ENCODE measurements at places on chromosomes 16 and 17.
A peak's percentile ranks its signal among the peaks of the same experiment; 100 is the strongest.

GRCh38 chr16:21722771-21723455 lies 59.1 kb downstream of the OTOA start:
- no peak for DNase-seq

DNA sequence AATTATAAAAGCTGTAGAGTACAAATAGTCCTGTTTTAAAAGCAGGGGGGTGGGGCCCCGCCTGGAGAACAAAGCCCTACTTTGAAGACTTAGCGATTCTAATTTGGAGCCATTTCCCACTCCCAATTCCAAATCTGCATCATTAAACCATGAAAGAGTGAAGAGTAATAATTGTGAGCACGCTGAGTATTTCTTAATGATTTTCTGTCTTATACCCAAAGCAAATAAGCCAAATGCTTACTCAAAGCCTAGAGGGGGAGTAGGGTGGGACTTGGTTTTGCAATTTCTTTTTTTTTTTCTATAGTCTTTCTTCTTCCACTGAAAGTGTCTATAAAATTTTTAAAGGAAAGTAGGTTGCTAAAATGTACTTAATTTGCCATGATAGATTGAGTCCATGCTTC lies 470.1 kb downstream of the TOX3 start:
- DNase-seq: no peak

GRCh38 chr17:19996086-19996485 lies 13.1 kb upstream of the SPECC1 start:
- no peak for DNase-seq

GRCh38 chr17:65039336-65039988 lies 17.1 kb downstream of the GNA13 start:
- DNase-seq: peak; percentile 88

GRCh38 chr17:36593656-36594316 lies 2.1 kb downstream of the DHRS11 start:
- DNase-seq: no peak

DNA sequence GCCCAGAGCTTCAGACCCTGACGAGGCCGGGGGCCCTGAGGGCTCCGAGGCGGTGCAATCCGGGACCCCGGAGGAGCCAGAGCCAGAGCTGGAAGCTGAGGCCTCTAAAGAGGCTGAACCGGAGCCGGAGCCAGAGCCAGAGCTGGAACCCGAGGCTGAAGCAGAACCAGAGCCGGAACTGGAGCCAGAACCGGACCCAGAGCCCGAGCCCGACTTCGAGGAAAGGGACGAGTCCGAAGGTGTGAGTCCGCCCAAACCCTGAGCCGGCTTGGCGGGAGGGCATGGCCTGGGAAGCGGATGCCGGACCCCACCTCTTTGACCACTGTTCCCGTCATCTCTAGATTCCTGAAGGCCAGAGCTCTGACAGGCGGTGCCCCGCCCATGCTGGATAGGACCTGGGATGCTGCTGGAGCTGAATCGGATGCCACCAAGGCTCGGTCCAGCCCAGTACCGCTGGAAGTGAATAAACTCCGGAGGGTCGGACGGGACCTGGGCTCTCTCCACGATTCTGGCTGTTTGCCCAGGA lies 4.4 kb downstream of the NOL3 start:
- DNase-seq: no peak

- no peak for DNase-seq
Measured at GRCh38 chr17:4229627-4230541, 33.9 kb downstream of the ANKFY1 start.

DNA sequence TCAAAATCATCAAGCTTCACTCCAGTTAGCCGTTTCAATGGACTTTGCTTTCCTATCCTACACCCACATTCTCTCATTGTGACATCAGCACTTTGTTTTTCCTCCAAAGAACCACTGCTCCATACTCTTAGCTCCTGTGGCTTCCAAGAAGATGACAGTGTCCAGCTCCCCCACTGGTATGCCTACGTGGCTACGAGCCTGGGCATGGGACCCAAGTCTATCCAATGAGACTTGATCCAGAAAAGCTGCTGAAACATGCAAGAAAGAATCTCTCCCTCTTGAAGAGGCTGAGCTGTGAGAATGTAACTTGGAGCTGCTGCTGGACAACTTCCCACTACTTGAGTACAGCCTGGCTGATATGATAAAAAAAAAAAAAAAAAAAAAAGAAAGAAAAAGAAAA lies 9.4 kb downstream of the TOX3 start:
- DNase-seq: no peak

- no peak for DNase-seq
Measured at GRCh38 chr17:622356-622755, 92.3 kb downstream of the VPS53 start.

DNA sequence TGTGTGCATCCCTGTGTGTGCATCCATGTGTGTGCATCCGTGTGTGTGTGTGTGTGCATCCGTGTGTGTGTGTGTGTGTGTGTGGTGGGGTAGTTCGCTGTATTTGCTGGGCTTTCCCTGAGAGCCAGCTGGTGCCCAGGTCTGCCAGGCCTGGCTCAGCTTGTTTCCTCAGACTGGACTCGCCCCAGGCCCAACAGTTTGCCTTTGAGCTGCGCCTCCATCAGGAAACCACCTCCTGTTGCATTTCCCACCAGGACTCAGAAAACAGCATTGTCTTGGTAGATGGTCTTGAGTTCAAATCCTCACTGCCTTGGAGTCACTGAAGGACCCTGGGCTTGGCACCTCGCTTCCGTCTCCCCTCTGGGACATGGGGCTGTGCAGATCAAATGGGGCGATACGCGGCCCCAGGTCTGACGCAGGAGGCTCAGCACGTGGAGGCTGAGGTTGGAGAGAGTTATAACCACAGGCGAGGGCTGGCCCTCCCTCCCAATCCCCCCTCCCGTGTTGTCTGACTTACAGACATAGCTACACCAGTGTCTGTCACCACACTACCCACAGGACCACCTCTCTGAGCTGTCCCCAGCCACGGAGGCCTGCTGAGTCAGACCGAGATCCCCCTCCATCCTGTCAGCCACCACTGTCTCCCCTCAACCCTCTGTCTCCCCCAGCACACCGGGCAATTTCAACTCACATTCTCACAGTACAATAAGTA lies 4.7 kb downstream of the ITGAE start:
- peak; percentile 89 for DNase-seq

DNA sequence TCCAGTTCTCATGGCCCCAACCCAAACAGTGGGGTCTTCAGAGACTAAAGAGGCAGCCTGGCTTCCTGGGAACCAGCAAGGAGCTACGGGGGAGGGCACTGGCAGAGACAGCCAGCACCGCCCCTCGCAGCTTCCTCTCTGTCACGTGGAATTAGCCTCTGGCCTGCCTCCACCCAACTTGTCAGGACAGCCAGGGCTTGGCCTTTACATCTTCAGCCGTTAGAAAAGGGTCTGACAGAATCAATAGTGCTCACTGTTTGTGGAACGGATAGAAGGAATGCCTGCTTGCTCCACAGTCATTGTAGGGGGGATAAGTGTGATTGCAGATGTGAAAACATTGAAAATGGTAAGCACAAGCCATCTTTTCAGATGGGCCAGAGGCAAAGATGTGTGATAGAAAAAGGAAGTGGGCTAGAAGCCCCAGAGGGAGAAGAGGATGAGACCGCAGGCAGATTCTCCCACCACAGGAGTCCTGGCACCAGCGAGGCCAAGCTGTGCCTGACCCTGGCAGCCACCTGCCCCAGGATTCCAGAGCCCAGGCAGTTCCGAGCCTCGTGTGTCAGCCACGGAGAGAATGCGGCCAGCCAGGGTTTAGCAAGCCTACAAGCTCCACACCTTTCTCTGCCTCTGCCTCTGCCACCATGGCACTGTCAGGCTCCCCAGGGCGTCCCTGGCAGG lies 18.6 kb downstream of the GRIN2C start:
- no peak for DNase-seq

- DNase-seq: no peak
Measured at GRCh38 chr17:38456031-38456815, 28.0 kb downstream of the ARHGAP23 start.

- no peak for DNase-seq
Measured at GRCh38 chr17:17140590-17140980, 65.5 kb downstream of the PLD6 start.

GRCh38 chr17:38853292-38854219 lies at the start of gene RPL23:
RPL23 (minus strand) TSS chr17:38853721; CDS start chr17:38853710, 11 bp downstream.
- DNase-seq: peak; percentile 94

GRCh38 chr17:77778636-77779489 lies 179.6 kb upstream of the TNRC6C start:
- DNase-seq: no peak

DNA sequence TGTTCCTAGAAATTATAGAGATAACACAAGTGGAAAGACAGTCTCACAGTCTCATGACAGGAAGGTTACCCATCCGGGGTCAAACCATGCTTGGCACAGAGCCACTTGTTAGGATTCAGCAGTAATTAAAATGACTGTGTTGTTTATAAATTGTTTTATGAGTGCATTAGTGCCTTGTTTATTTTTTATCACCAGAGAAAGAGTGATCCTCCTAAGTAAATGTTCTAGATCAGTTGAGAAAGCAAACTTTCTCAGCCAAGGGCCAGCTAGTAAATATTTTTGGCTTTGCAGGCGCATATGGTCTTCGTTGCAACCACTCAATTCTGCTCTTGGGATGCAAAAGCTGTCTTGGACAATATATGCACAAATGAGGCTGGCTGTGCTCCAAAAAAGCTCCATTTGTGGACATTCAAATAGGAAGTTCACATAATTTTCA lies 253.9 kb upstream of the CACNG5 start:
- DNase-seq: no peak

DNA sequence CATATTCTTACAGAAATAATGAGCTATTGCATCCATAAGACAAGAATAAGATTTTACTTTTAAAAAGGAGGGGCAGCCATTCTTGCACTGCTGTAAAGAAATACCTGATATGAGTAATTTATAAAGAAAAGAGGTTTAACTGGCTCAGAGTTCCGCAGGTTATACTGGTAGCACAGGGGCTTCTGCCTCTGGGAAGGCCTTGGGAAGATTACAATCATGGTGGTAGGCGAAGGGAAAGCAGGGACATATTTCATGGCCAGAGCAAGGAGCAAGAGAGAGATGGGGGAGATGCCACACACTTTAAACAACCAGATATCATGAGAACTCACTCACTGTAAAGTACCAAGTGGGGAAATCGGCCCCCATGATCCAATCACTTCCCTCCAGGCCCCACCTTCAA lies 20.9 kb upstream of the CSNK2A2 start:
- no peak for DNase-seq

DNA sequence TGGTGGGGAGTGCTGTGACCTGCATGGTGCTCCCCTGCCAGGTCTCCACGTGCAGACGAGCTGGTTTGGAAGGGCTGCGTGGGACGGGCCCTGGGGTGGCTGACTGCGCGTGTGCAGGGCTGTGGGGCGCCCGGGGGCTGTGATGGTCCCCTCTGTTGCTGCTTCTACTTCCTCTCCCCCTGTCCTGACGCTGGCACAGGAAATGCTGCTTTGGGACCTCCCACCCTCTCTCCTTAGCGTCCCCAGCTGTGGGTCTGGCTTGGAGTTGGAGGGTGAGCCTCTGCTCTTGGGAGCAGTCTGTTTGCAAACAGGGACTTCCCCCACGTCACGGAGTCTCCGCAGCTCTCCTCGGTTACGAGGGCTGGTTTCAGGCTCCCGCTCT lies 35.2 kb downstream of the TSC2 start:
- no peak for DNase-seq

- DNase-seq: peak; percentile 18
Measured at GRCh38 chr16:74726716-74727115, 26.1 kb upstream of the MLKL start.

GRCh38 chr16:89100601-89101302 lies 7.1 kb downstream of the ACSF3 start:
- no peak for DNase-seq

GRCh38 chr16:66416939-66417700 lies 10.0 kb upstream of the BEAN1 start:
- DNase-seq: no peak

DNA sequence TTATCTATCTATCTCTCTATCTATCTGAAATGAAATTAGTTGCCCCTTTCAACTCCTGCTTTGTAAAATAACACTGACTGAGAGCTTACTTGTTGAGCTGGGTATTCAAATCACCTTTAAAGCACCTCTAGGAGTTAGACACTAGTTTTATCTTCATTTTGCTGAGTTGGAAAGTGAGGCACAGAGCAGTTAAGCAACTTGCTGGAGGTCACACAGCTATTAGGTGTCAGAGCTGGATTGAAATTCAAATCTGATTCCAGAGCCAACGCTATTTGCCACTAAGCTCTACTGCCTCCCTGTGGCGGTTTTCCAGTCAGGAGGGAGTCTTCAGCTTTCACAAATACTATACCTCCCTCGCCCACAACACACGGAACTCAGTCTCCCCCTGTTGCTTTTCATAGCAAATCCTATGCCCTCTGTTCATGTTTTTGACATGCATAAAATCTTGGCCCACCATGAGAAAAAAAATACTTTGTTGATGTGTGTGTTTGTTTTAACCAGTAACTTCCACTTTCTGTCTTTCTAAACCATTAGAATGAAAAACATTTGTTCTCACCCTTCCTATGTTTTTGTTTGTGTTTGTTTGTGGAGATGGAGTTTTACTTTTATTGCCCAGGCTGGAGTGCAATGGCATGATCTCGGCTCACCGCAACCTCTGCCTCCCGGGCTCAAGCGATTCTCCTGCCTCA lies 74.8 kb upstream of the SMURF2 start:
- DNase-seq: no peak

- DNase-seq: peak; percentile 18
Measured at GRCh38 chr16:20774703-20775362, 11.0 kb downstream of the ACSM3 start.

DNA sequence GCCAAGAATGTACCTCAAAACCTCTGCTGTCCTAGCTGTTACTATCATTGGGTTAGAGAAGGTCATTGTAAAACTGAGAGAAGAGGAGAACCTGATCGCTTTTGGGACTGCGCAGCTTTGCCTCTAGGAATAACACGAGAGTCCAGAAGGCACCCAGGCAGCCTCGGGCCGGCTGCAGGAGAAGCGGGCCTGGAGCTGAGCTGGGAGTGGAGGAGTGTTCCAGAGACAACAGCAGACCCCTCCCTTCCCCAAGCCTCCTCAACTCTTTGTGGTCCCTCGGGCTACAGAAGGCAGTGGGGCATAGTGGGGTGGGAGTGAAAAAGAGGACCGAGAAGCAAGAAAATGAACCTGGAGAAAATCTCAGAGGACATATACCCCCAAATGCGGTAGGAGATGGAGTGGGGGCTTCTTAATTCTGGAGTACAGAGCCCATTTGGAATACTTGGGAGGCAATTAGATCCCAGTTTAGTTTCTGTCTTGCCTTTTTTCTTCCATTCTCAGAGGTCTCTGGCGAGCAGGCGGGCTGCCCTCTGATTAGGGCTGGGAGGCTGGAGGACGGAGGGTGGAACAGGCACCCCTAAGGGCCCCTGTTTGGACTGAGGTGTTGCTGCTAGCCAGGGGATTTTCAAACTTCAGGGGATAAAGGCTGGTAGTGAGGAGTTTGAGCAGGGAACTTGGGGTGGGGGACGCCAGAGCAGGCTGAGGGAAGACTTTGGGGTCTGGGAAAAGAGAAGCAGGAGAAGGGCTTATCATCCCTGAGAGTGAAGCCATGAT lies 13.3 kb upstream of the HOXB2 start:
- DNase-seq: no peak

GRCh38 chr17:8894673-8895578 lies 27.5 kb upstream of the PIK3R6 start:
- peak; percentile 72 for DNase-seq

- no peak for DNase-seq
Measured at GRCh38 chr16:58656899-58657298, 27.3 kb upstream of the CNOT1 start.

Data from GM12864 (cell line).